ENCODE measurements at places on chromosomes 2 and 18.

GRCh38 chr18:49071317-49071716 is 120.6 kb upstream of the SMAD7 start:
- no peak for DNase-seq

DNA sequence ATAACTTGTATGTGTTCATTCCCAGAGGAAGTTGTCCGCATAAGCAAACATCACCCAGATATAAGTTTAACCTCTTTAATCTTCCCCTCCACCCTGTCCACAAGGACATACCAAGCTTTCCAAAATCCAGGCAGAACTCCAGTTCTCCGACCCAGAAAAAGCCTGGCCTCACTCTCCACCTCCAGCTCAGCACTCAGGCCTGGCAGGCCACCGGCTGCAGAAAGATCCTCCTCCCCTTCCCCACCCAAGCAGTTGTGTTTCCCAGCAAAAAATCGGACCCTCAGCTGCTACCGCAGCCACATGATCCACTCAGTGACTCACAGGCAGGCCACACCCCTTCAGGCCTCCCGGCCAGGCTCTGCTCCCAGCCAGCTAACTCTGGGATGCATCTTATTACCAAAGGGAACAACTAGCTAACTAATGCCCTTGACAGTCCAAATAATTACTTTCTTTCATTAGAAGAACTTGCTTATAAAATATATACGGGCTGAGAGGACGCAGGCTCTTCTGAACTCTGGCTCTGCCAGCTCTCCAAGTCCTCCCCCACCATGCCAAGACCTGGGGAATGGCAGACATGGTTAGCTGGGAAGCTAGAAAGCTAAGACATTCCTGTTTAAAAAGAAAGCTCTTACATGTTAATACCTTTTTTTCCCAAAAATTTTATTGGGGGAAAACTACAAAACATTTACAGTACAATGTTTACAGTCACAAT is 4.5 kb downstream of the ZFP36L2 start:
- peak; percentile 76 for DNase-seq

DNA sequence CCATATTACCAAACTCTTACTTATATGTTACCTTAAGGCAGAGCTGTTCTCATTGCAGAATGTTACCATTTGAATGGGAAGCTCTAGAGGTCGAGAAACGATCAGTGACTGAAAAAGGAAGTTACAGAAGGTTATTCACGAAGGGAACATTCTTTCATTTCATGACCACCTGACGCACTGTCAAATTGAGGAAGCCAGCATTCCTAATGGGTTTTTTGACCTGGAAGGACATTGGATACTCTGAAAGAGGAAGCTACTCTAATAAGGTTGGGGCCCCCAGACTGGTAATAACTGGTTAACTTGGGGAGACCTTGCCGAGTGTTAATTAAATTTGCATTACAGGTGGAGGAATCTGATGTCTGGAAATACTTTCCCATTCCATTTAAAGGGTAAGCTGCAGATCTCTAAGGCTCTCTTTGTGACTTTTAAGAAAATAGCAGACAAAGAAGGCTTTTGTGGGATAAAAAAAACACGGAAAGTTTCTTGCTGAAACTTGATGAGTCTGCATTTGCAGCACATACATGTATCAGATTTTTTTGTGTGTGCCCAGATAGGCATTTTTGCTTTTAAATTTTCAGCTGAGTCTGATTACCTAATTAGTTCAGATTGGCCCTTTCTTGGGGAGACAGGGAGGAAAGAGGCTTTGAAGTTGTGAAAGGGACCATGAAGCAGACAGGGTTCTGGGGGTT is 137.1 kb downstream of the LTBP1 start:
- no peak for DNase-seq

- no peak for DNase-seq
Measured at GRCh38 chr2:64562148-64562784, 38.1 kb downstream of the AFTPH start.

DNA sequence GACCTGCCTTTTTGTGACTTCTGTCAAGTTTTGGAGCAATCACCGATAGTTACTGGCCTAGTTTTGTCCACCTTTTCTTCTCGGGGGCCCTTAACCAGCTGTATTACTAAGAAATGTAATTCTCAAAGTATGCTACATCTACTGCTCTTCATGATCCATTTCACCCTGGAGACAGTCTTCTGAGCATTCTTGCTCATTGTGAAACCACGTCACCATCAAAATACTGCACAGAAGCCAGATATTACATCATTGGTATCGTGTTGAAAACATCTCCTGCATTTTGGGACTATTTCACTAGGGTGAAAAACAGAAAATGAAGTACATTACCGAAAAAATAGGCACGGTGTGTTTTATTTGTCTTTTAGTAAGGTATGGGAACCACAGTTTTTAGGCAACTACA is 11.7 kb downstream of the LYPD6B start:
- no peak for DNase-seq

DNA sequence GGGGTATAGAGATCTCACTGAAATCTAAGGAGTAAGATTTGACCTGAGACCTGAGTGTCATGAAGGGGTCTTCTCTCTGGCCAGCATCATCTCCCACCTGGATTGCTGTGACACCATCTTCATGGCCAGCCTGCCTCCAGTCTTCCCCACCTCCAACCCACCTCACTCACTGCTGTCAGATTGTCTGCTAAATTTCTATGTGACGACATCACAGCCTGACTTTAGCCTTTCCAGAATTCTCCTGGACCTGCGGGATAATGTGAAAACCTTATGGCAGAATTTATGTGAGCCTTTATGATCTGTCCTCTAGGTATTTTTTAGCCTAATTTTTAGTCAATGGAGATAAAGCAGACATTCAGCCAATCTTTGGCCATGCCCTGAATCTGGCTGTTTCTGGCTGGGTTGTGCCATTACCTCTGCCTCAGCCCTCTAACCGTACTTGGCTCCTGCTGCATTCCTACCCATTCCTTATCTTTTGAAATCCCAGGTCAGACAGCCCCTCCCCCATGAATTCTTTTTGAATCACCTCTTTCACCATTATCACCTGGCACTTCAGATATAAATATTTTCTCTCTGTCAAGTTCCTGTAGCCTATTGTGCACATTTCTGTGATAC is 66.4 kb upstream of the MMADHC start:
- no peak for DNase-seq

GRCh38 chr2:126664234-126664633 is 8.3 kb downstream of the GYPC start:
- peak; percentile 42 for DNase-seq

DNA sequence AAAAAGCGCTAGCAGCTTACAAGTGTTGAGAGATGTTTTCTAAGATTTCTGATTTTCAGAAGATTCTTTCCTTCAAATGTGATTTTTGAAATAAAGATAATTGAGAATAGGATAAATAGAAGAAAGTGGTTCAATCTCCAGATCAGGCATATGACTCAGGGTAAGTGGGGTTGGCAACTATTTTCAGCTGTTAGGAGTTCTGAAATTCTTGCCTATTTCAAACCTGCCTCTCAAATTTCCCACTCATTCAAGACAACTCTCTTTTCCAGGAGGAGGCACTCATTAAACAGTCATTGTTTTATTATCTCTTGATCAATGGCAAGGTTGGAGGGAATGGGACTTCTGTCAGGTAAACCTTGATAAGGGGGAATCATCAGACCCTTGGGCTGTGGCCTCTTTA is 138.9 kb downstream of the HNMT start:
- no peak for DNase-seq

DNA sequence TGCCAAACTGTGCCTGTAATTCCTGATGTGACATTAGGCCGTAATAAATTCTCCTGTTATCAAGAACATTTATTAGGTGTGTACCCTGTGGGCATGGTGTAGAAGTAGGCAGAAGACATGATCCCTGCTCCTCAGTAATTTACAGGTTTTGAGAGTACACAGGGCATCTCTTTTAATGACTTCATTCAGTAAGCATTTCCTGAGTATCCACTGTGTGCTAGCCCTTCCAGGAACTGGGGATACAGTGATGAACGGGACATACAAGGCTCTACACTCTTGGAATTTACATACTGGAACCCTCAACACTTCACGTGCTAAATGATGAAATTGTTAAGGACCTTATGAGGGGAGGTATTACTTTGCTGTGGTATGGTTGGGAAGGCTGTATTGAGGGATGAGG is 30.2 kb downstream of the DIS3L2 start:
- no peak for DNase-seq

GRCh38 chr18:3679241-3679640 is 229.3 kb downstream of the TGIF1 start:
- DNase-seq: no peak

GRCh38 chr2:136492901-136493300 is 272.4 kb upstream of the THSD7B start:
- DNase-seq: no peak

GRCh38 chr2:224819075-224819474 is 102.9 kb upstream of the CCDC195 start:
- DNase-seq: no peak

DNA sequence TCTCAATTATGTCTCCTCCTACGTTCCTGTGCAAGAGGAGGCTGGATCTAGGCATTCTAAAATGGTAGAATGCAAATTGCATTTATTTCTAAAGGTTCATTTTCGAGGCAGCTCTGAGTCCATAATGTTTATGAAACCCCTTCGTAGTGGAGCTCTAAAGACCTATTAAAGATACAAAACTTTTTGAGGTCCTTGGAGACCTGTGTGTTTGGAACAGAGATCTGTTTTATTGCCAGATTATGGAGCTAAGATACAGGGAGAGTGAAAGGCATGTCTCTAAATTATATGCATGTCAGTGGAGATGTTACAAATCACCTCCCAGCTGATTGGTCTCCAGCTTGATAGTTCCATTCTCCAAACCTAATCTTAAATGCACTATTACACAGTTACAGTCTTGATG is 335.8 kb downstream of the GULP1 start:
- DNase-seq: no peak

DNA sequence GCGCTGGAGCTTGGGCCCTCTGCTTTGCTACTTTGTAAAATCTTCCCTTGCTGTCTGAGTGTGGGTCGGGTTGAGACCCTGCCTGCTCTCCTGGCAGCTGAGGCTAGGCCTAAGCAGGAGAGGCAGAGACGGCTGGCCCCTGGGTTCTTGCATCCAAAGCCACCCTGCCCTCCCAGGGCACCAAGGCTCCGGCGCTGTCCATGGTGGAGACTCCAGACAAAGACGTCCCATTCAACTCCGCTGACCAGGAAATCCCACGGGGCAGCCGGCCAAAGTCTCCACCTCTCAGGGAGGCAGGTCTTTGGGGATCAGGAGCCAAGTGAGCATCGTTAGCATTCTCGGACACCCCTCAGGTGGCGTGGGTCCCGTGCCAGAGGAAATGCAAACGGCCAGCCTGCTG is 2.6 kb upstream of the PRLH start:
- DNase-seq: no peak

GRCh38 chr2:172908275-172908674 is 167.4 kb upstream of the MAP3K20 start:
- DNase-seq: no peak

DNA sequence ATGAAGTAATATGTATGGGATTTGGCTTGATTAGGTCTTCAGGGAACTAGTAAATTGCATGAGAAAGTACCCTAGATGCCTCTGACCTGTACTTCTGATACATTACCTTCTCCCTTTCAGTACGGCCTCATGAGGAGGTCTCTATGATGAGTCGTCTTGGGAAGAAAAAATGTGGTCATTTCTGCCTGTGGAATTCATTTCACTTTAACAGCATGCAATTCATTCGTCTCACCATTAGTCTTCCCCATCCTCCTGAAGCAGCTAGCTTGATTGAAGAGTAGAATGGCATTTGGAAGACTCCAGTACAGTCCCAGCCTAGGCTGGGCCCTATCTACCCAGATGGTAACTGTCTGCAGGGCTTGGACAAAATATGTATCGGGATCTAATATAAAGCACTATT is 52.2 kb downstream of the TMX3 start:
- no peak for DNase-seq

GRCh38 chr2:52082646-52083045 is 1050.7 kb upstream of the NRXN1 start:
- DNase-seq: no peak

DNA sequence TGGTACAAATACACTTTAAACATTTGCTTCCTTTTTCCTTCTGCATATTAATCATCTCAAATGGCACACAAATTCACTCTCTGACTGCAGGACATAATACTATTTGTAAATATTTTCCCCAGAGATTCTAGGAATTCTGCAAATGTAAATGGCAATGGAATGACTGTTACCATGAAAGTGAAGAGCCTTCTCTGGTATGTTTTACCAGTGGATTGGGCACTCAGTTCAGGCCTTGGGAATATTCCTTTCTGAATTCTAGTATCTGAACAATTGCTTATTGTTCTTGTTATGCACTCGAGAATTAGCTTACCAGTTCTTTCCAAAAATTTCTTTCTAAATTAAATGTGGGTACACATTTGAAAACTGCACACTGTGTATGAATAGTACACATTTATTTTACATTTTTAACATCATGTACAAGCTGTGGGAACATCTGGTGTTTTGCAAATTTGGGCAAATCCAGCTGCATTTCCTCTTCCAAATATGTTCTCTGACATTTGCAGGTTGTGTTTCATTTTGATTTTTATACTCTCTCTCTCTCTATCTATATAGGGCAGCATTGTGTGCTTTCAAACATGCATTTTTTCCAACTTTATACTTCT is 289.1 kb downstream of the NBAS start:
- DNase-seq: no peak

DNA sequence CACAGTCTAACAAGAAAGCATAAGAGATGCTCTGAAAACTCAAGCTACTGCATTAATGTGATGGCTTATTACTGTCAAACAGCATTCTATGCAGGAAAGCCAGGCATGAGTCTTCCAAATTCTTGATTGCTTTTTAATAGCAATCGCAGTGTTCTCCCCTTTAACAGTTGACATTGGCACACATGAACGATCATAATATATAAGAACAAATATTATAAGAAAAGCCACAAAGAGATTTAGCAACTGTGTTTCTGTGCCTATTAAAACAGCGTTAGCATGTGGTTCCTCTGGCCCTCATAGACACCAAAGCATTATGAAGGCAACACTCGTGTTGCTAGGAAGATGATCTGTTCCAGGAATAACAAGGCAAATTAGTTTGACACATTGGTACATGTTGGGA is 245.0 kb downstream of the ACKR3 start:
- no peak for DNase-seq

GRCh38 chr18:31041271-31042083 is 1.1 kb downstream of the DSC3 start:
- DNase-seq: peak; percentile 5

- DNase-seq: no peak
Measured at GRCh38 chr2:104793966-104794365, 59.9 kb upstream of the POU3F3 start.

DNA sequence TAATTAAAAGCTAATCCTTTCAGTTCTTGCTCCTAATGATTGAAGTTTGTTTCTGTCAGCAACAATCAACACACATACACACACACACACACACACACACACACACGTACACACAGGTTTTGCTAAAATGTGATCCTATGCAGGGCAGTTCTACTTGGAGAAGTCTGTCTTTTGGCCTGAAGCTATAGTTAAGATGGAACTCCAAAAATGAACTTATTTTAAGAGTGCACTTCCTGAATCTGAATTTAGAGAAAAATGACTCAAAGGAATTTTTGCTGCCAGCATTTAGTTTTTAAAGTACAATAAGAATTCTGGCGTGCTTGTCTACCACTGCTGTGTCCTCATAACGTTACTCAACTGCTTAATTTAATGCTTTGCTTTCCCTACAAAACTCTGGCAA is 6.6 kb downstream of the GALNT5 start:
- no peak for DNase-seq

- no peak for DNase-seq
Measured at GRCh38 chr18:37487400-37487867, 78.2 kb downstream of the CELF4 start.

GRCh38 chr2:2836343-2837070 is 505.4 kb upstream of the MYT1L start:
- DNase-seq: no peak
